ENCODE measurements at places on chromosomes 3 and 15.

DNA sequence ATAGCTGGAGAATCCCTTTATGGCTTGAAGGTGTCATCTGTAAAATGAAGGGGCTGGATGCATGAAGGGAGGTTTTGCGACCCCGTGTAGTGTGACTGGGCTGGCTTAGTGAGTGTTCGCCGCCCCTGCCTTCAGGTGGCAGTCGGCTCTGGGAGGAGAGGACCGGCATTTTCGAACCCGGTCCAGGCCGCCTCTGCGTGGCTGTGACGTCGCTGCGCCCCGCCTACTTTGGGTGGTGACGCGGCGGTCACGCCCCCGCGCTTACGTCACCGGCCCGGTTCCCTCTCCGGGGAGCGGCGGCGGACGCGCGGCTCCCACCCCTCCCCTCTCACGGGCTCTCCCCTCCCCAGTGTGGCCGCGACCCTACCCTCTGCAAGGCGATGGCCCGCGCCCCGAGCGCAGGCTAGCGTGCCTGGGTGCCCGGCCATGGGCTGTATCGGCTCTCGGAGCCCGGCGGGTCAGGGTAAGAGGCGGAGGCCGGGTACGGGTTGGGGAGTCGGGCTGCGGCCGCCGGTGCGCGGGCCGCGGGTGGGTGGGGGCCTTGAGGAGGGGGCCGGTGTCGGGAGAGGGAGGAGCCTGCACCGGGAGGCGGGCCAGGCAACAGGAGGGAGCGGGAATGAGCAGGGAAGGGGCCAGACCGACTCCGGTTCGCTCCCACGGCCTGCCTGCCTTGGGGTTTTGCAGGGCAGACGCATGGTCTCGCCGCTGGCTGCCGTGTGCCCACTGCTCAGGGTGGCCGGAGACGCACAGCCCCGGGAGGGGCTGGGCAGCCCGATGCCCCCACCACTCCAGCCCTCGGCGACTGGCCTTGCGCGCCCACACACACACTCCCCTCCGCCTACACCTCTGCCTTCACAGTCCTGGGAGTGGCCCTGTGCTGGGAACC lies 1.5 kb upstream of the FAM131A start:
- peak; percentile 90 for DNase-seq

DNA sequence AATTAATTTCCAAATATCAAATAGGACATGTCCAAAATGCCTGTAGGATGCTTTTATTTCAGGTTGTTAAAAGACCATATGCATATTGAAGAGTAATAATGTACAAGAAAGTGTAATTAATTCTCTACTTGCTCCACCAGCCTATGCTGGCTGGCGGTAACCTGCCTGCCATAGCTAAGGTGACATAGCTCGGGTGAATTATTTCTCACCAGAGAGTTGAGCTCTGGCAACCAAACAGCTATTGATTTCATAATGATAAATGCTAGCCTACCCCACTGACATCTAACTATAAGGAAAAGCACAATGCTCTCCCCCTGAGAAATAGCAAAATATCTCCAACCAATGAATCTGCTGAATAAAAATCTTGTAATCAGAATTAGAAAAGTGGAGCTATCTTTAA lies 48.9 kb downstream of the GADL1 start:
- DNase-seq: no peak

GRCh38 chr15:36252146-36252711 lies 327.2 kb upstream of the CDIN1 start:
- DNase-seq: no peak

DNA sequence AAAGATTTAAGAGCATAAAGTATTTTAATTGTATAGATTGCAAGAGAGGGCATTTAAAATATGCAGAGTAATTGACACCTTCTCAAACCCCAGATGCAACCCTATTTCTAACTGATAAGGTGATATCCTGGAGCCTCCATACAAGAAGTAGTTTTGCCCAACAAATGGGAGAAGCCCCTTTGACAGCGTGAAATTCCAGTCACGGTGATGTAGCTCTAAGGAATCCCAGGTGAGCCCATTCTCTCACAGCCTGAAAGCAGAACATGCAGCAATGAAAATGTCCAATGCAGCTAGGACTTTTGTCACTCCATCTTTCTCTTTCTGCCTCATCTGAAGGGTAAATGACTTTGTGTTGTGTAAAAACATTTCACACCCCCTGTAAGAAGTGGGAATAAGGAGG lies 96.4 kb downstream of the TMEM212 start:
- DNase-seq: no peak

DNA sequence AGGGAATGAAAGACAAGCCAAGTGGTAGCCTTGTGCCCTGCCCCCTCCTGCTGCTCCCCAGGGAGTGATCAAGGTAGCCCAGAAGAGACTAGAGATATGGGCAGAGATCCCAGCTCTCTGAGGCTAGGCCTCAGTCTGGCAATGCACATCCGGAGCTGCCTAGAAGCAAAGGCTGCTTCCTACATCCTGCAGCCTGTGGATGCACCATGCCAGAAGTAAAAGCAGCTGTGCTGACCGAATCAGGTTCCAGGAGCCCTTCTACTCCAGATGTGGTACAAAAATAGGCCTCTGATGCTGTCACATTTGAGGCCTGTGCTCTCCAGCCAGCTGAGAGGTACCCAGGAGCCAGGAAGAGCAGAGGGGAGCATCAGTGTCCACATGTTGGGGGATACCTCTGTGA lies 16.0 kb downstream of the TRAIP start:
- no peak for DNase-seq

DNA sequence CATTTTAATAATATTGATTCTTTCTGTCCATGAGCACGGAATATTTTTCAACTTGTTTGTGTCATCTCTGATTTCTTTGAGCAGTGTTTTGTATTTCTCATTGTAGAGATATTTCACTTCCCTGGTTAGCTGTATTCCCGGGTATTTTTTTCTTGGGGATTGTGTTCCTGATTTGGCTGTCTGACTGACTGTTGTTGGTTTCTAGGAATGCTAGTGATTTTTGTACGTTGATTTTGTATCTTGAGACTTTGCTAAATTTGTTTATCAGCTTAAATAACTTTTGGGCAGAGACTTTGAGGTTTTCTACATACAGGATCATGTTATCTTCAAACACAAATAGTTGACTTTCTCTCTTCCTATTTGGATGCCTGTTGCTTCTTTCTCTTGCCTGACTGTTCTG lies 418.8 kb upstream of the ALCAM start:
- DNase-seq: no peak

DNA sequence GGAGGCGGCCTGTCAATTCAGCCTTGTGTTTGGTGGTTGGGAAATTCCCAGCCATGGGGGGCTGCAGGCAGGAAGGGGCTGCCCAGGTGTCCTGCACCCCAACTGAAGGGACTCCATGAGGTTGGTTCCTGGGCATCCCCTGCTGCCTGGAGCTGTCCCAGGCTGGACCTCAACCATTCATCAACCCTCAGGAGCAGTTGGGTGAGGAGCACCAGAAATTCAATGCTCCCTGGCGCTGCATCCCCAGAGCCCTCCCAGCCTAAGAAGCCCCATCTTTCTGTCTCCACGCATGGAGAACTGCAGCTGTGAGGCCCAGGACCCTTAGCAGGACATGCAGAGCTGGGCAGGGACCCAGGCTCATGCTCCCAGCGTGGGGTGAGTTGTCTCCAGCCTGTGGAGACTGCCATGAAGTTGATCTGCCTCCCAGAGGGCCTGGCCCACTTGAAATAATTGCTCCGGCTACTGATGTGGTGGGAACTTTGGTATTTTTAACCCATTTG lies 8.0 kb upstream of the SEMA3B start:
- DNase-seq: no peak

- DNase-seq: no peak
Measured at GRCh38 chr3:26011276-26011675, 221.4 kb downstream of the OXSM start.

DNA sequence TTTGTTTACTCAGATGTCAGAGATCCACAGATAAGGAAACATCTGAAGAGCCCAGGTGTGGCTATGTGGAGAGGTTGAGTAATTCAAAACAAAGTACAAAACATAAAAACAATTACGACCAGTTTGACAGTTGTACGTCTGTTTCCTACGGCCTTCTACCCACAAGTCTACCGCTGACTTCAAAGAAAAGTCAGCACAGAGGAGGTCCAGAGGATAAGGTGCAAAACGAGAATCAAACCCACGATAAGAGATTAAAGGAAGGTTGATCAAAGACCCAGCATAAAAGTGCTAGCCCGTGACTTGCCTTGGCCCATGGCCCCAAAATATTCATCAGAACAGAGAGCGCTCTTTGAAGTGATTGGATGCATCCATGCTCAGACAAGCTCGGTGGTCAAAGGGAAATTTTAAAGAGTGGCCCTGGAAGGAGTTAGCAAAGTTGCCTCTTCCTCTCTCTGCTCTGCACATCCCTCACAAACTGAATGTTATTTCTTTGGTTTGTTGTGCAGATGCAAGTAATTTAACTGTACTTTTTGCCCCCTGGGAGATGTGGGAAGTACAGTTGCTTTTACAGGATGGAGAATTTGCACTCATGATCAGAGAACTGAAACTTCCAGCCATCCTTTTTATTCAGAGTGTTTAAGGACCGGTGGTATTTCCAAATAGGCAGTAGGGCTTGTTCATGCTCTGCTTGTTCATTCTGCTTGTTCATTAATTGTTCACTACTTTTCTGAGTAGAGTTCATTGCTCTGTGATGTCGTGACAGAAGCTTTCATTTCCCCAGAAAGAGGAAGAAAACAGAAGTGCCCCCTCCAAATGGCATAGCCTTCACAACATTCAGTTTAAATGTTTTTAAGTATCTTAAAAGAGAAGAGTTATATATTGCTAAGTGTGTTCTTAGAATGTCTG lies 31.1 kb downstream of the MME start:
- DNase-seq: no peak

DNA sequence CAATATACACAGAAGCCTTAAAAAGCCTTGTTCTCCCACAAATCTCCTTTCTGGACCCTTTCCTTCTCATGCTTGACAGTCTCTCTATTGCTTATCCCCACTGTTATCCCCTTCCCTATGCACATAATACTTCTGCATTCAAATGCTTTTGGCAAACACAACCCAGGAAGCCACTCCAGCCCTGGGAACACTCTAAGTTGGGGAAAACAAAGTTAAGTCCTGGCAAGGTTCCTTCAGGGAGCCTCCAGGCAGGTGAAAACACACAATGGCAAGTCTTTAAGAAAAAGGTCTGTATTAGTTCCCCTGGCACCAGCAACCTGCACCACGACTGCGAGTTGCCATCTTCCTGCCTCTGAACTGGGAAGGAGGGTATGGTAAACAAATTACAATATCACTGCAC lies 19.7 kb upstream of the GANC start:
- DNase-seq: no peak

GRCh38 chr3:168988853-168989252 lies 674.7 kb downstream of the MECOM start:
- no peak for DNase-seq

DNA sequence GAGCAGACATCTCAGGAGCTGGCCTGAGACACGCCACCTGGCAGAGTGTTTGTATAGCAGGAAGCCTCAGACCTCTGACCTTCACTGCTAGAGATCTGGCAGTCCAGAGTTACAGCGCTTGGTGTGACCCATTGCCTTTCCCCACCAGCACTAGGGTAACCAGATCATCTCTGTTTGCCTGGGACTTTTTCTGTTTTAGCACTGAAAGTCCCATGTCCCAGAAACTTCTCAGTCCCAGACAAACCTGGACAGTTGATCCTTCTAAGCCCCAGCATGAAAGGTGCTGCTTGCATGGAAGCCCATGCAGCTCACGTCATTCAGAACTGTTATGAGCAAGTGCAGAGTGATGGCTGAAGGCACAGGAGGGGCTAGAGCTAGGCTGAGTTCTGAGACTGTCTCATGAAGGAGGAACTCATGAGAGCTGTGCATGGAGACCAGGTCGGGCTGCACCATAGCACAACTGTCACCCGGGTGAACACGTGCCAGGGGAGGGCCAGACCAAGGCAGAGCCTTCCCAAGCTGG lies 18.2 kb upstream of the AHSG start:
- DNase-seq: no peak

GRCh38 chr15:100221471-100222348 lies 120.1 kb downstream of the ADAMTS17 start:
- DNase-seq: no peak

DNA sequence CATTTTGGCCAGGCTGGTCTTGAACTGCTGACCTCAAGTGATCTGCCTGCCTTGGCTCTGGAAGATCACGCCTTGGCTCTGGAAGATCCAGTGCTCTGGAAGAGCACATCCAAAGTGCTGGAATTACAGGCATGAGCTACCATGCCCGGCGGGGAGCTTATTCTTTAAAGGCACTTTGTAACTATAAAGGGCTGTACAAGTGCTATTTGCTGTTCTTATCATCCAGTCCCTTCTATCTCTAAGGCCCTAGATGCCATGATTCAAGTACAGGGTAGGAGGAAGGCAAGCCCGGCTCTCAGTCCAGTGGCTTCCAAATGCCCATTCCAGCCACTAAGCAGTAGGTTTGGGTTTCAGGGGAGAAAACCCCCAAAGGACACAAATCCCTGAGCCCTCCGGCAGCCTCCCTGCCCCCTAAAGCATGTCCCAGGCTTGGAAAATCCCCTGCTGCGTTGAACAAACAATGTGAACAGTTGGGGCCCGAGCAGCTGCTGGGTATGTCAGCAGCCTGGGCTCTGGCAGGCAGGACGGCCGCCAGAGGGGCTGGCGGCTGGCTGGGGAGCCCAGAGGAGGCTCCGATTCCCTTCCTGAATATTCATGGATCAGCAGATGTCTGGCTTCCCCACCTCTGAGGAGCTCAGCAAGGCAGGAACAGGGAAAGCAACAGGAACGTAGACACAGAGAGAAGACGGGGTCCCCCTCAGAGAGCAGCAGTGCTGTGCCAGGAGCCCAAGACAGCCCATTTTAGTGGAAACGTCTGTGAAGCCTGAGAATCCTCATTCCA lies 7.7 kb downstream of the IGDCC4 start:
- no peak for DNase-seq

- no peak for DNase-seq
Measured at GRCh38 chr15:92541291-92542200, 114.0 kb downstream of the FAM174B start.

DNA sequence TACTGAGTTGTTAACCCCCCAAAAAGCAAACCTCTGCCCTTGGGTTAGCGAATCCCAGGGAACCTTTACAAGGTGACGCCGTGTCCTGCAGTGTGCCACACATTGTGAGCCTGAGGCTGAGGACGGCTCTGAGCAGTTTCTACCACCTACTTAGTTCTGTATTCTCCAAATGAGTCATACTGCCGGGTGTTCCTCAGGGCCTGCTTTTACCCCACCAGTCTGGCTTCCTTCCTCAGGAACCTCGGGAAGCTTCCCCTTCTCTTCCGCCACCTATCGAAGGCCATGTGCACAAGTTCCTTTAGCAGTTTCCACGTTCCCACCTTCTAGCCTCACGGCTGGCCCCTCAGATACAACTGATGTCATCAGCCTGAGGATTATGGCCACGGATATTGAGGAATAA lies 384.0 kb upstream of the TPM1 start:
- DNase-seq: no peak
